GM13977 (cell line): ENCODE measurements at places on chromosomes 5 and 9.

DNA sequence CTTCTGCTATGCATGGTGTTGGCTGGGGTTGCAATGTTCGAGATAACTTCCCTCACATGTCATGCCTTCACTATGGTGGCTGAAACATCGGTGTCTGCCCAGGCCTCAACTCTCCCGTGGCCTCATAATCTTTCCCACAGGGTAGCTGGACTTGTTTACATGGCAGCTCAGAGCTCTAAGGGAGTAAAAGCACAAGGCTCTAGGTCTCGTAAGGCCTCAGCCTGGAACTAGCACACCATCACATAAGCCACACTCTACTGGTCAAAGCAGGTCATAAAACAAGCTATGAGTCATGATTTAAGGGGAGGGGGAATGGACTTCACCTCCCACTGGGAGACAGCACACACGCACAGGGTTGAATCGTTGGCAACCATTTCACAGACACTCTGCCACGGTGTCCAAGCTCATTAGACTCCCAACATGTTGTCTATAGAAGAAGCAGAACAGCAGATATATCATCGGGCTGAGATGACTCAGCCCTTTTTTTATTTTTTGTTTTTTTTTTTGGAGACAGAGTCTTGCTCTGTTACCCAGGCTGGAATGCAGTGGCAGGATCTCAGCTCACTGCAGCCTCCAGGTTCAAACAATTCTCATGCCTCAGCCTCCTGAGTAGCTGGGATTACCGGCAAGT is 66.8 kb upstream of the IL17B start:
- DNase-seq: no peak

GRCh38 chr5:67748165-67748690 is 467.3 kb upstream of the PIK3R1 start:
- DNase-seq: no peak

GRCh38 chr5:110785356-110785755 is 46.5 kb downstream of the SLC25A46 start:
- no peak for DNase-seq

GRCh38 chr9:526904-527591 is 312.4 kb downstream of the DOCK8 start:
- DNase-seq: no peak

GRCh38 chr9:121935739-121936138 is 157.4 kb downstream of the TTLL11 start:
- DNase-seq: no peak

GRCh38 chr5:138354387-138354786 is 1.9 kb downstream of the KDM3B start:
- no peak for DNase-seq

- no peak for DNase-seq
Measured at GRCh38 chr9:13491138-13491492, 211.6 kb upstream of the MPDZ start.
